ENCODE measurements at places on chromosomes 1 and 21.

DNA sequence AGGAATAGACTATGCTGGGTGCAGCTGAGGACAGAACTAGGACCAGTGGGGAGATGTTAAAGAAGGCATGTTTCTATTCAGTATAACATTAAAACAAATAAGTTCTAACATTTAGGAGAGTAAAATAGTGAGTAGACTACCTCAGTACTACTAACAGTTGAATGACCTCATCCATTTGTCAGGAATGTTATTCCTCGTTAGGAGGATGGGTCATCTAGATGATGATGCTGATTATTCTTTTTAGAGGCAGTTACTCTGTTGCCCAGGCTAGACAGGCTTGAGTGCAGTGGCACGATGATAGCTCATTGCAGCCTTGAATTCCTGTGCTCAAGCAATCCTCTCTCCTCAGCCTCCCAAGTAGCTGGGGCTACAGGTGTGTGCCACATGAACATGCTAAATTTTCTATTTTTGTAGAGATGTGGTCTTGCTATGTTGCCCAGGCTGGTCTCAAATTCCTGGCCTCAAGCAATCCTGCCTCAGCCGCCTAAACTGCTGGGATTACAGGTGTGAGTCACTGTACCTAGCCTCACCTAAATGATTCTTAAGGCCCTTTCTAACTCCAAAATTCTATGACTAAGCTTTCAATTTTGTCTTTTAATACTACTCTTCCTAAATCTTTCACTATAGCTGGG lies 9.3 kb downstream of the EEIG2 start:
- no peak for DNase-seq

- DNase-seq, result no peak
Observed at GRCh38 chr1:117679299-117679698, 73.5 kb downstream of the TENT5C start.

- no peak for DNase-seq
Observed at GRCh38 chr1:166485620-166486019, 318.8 kb upstream of the FAM78B start.

DNA sequence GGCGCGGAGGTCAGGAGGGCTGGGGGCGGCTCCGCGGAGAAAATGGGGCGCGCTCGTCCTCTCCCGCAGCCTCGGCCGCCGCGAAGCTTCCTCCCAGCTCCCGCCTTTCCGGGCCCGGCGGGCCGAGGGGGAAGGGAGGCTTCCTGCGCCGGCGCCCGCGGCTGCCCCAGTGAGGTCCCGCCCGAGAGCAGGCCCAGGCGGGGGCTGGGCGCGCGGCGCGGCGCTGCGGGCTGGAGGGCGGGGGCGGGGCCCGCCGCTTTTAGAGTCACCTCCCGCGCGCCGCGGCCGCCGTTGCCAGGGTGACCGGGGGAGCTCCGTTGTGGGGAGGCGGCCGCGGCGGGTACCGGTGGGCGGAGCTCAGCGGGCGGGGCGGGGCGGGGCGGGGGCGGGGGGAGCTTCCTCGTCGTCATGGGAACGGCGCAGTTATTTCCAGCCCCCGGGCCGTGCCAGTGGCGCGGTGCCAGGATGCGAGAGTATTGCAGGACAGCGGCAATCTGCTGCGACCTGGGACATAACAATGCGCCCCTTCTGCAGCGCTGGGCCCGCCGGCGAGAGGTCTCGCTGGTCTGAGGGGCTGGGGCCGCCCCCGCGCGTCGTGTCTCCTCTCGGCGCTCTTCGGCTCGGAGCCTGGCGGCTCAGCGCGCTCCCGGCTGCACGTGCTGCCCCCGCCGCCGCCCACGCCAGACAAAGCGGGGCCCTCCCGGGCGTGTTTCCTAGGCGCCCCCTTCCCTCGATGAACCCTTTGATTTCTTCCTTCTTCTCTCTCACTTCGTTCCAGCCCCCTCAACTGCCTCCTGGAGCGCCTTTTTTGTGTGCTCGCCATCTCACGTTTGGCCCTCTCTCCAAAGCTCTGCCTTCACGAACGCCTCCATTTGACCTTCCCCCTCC lies 16.9 kb downstream of the IER5 start:
- peak; percentile 94 for DNase-seq
